ENCODE measurements at places on chromosomes 12 and 14.

- DNase-seq: no peak
Observed at GRCh38 chr14:63940387-63940786, 87.6 kb downstream of the SYNE2 start.

DNA sequence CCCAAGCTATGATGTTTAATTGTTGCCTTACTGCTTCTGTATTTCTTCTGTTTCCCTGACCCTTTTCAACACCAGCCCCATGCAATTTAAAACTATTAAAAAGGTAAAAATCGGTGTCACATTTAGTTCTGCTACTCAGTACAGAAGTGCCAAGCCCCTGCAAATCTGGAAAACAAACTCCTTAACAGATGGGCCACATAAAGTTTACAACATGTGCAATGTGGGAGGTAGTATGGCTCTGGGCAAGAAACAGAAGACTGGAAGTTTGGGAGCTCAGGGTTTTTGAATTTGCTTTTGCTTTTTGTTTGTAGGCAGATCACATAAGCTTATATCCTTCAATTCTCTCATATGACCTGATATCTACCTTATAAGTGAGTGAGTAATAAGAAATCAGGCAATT is 404.0 kb upstream of the ATP2B1 start:
- no peak for DNase-seq

DNA sequence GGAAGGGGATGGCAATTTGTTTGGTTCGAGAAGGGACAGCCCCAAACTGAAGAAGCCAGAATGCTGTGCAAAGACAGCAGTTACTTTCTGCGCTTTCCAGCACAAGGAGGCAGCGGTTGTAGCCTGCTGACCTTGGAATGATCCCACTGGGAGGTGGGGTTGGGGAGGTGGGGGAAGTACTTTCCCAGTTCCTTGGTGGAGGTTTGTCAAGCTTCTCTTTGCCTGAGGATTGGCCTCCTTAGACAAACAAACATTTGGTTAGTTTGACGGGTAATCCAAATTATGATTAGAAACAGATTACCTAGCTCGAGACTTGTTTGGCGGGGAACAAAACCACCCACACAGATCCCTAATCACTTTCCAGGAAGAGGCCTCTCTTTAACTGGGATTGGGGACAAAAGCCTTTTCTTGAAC is 79.1 kb upstream of the EGLN3 start:
- no peak for DNase-seq

GRCh38 chr12:121326996-121327674 is 25.1 kb downstream of the ANAPC5 start:
- DNase-seq: no peak
